ENCODE measurements at places on chromosomes 2 and 18. TPM values are rescaled to one million over a fixed set of nuclear protein-coding genes. Genes with fewer than 3 reads are reported as not detected.

ABCG5 gene
- total RNA-seq = 0.27 TPM

DSG4 gene
- total RNA-seq = not detected

EIF2AK2 gene
- 51.0 TPM for total RNA-seq

DHX57 gene
- total RNA-seq = 40.8 TPM

VWA3B gene
- total RNA-seq = not detected

ANKRD30BL gene
- total RNA-seq = 7.3 TPM

MAPK4 gene
- 16.1 TPM for total RNA-seq

FKBP1B gene
- total RNA-seq = 20.2 TPM

CRYGC gene
- 1,741 TPM for total RNA-seq

SERPINB4 gene
- total RNA-seq = not detected

ARHGAP15 gene
- 20.8 TPM for total RNA-seq

THAP4 gene
- 23.9 TPM for total RNA-seq

SEPTIN10 gene
- 83.8 TPM for total RNA-seq

LAMA3 gene
- total RNA-seq = 25.9 TPM

CEP76 gene
- 18.0 TPM for total RNA-seq

FEV gene
- not detected for total RNA-seq

NCOA1 gene
- 125 TPM for total RNA-seq

KATNAL2 gene
- 4.6 TPM for total RNA-seq

GALNT3 gene
- total RNA-seq = 6.8 TPM

FTCDNL1 gene
- total RNA-seq = 2.3 TPM

ZNF804A gene
- total RNA-seq = 21.1 TPM

SPP2 gene
- not detected for total RNA-seq

RSAD2 gene
- total RNA-seq = 7.9 TPM

ONECUT2 gene
- 10.5 TPM for total RNA-seq

GULP1 gene
- 86.1 TPM for total RNA-seq

THSD7B gene
- total RNA-seq = 30.6 TPM

MEIS1 gene
- 159 TPM for total RNA-seq

TRABD2A gene
- total RNA-seq = 0.77 TPM

TNFRSF11A gene
- 3.9 TPM for total RNA-seq

RESP18 gene
- total RNA-seq = not detected

HSBP1L1 gene
- total RNA-seq = 6.3 TPM

RNF181 gene
- 67.1 TPM for total RNA-seq

GALNT13 gene
- total RNA-seq = 82.7 TPM

RNF152 gene
- total RNA-seq = 49.1 TPM

ST6GAL2 gene
- total RNA-seq = 74.9 TPM

SLC4A3 gene
- total RNA-seq = 9.8 TPM

RAD51AP2 gene
- total RNA-seq = 0.27 TPM

NDC80 gene
- 10.5 TPM for total RNA-seq

XIRP2 gene
- total RNA-seq = 7.5 TPM

FBLN7 gene
- 17.3 TPM for total RNA-seq

LIMS4 gene
- total RNA-seq = not detected

NCKAP1 gene
- 195 TPM for total RNA-seq

OTX1 gene
- total RNA-seq = 6.4 TPM

UGT1A5 gene
- total RNA-seq = 0.16 TPM

AQP12B gene
- not detected for total RNA-seq

TFCP2L1 gene
- 1.1 TPM for total RNA-seq

KLHL41 gene
- total RNA-seq = 209 TPM

SLC16A14 gene
- 17.5 TPM for total RNA-seq

PLA2R1 gene
- 13.2 TPM for total RNA-seq

HOXD8 gene
- total RNA-seq = 2.1 TPM

MEP1B gene
- total RNA-seq = not detected

LRRC30 gene
- 0.49 TPM for total RNA-seq

SERPINB3 gene
- total RNA-seq = not detected
